Activated CD4-positive, alpha-beta T cell treated with anti-CD3 and anti-CD28 coated beads for 48 hours (primary cell): ENCODE measurements at places on chromosomes 16 and 17.

DNA sequence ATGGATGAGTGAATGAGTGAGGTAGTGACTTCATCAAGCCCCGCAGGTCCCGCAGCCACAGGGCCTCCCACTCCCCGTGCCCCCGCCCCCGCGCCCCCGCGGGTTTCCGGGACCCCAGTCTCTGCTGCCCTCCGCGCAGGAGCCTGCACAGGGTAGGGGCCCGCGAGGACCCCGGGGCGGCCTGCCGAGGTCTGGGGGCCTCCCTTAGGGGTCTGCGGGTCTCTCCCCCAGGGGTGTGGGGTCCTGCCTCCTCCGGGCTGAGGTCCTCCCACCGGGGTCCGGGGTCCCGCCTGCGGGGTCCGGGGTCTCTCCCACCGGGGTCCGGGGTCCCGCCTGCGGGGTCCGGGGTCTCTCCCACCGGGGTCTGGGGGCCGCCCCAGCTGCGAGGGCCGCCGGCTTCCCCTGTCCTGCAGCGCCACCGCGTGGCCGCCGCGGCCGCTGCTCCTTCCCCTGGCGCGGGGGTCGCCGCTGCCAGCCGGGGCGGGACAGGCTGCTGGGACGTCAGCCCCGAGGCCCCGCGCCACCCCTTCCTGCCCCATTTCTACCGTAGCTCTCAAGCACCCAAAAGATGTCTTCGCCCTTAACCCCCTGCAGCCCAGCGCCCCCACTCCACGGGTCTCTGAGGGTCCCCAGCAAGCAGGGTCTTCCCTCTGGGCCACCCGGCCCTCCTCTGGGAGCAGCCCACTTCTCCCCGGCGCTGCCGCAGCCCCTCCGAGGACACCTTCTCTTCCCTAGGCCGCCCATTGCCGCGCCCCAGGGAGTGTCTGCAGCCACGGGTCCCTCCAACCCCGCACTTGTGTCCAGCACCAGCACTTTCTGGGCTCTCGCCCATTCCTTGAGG lies 10.4 kb upstream of the CHMP6 start:
- peak; percentile 52 for DNase-seq

GRCh38 chr16:88924834-88925539 lies 52.0 kb downstream of the CBFA2T3 start:
- peak; percentile 60 for DNase-seq

- DNase-seq = peak; percentile 16
Measured at GRCh38 chr16:23365602-23366240, 63.6 kb downstream of the SCNN1B start.

DNA sequence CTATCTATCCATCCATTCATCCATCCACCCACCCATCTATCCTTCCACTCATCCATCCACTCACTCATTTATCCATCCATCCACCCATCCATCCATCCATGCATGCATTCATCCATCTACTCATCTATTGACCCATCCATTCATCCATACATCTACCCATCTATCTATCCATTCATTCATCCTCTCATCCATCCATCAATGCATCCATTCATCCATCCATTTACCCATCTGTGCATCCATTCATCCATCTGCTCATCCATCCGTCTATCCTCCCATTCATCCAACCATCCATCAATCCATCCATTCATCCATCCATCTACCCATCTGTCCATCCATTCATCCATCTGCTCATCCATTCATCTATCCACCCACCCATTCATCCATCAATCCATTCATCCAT lies 224.5 kb upstream of the MAF start:
- DNase-seq = no peak
